ENCODE measurements at places on chromosomes 5 and 9.

- no peak for DNase-seq
Observed at GRCh38 chr9:19947996-19948395, 159.2 kb upstream of the SLC24A2 start.

- DNase-seq, result no peak
Observed at GRCh38 chr5:135565266-135565665, 13.5 kb downstream of the CXCL14 start.

- DNase-seq, result no peak
Observed at GRCh38 chr5:170546282-170546681, 42.5 kb downstream of the KCNIP1 start.

GRCh38 chr5:148491793-148492184, 108.0 kb downstream of the FBXO38 start:
- DNase-seq, result no peak

DNA sequence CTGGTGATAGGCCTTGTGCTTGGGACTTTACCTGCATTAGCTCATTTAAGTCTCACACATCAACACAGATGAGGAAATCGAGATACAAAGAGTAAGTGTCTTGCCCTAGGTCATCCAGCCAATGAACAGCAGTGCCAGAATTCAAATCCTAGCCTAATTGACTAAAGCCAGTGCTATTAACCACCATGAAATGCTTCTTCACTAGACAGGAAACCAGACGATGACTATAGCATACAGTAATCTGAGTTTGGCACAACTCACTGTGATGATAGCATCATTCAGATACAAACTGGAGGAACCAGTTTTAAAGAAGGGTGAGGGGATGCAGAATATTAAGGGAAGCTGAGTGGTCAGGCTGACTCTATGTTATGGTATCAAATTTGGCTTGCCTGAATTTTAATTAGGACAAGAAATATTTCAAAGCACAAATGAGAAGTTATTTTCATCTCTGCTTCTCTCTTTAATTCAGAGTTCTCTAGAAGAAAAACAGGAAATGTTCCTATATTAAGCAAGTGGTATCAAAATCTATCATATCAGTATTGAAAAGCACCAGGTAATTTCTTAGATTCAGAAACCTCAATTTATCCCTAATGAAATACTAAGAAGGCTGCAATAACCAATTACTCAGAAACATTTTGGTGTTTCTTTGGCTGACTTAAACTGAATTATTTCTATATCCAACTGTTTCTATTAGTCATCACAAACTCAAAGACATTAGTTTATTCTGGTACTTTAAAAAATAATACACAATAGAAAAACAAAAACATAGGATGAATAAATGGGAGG, 147.0 kb upstream of the RASA1 start:
- peak; percentile 50 for DNase-seq

DNA sequence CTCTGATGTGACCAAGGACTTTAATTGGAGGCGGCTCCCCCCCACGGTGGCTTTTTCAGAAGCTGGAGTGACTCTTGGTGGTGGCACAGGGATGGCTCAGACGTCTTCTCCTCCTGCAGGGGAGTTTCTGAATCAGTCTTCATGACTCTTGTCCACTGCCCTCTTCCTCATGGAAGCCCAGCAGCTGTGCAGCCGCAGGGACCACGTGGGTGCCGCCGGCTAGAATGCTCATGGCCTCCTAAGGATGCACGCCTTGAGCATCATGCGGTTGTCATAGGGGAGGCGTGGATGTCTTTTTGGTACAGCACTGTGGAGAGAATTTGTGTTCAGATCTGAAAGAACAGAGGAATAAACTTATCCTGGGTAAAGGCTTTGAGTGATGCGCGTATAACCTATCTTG, 1.3 kb downstream of the TEX53 start:
- DNase-seq, result no peak

DNA sequence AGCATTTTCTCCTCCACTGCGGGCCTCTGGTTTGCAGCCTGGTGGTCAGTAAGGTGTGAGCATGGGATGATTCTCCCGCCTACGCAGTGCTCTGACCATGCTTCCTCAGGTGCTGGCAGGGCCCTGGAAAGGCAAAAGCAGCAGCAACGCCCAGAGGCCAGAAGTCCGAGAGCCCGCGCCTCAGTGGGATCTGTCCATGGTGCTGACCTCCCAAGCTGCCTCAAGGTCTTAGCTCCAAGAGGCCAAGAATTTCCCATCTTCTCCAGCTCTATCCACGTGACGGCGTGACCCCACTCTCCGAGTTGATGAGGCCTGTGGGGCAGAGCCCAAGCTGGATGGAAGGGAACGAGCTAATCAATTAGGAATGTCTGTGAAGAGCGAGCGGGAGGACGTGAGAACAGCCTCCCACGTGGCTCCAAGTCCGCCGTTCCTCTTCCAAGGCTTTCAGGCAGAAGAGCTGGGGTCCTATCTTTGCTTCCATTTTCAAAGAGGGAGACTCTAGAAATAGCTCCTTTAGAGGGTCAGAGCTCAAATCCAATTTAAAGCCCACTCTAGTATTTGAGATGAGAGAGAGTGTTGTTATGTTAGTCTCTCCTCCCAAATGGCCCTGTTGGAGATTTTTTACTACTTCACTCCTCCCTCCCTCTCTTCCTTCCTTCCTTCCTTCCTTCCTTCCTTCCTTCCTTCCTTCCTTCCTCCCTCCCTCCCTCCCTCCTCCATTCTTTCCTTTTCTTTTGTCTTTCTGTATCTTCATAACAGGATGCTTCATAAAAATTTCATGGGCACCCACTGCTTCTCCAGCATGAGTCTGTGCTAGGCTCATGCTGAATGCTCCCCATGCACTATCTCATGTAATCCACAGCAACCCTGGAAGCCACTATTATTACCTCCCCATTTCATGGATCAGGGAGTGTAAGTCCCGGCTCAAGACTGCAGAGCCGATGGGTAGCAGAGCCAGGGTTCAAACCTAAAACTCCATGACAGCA, 69.3 kb downstream of the OLFM1 start:
- peak; percentile 46 for DNase-seq

DNA sequence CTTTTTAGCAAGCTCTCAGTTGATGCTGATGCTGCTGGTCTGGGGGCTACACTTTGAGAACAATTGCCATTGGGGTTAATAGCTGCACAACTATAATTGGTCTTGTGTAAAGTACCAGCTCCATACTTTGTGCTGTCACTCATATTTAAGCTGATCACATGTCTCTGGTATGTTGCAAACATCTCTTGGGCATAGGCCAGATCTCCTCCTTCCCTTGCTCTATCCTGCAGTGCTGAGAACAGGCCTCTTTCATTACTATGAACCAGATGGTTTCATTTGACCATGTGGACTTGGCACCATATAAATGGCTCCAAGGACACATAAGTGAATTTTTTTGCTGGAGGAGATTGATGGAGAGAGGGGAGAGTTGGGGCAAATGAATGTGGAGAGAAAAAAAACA, 48.4 kb downstream of the DMRT2 start:
- DNase-seq, result no peak

DNA sequence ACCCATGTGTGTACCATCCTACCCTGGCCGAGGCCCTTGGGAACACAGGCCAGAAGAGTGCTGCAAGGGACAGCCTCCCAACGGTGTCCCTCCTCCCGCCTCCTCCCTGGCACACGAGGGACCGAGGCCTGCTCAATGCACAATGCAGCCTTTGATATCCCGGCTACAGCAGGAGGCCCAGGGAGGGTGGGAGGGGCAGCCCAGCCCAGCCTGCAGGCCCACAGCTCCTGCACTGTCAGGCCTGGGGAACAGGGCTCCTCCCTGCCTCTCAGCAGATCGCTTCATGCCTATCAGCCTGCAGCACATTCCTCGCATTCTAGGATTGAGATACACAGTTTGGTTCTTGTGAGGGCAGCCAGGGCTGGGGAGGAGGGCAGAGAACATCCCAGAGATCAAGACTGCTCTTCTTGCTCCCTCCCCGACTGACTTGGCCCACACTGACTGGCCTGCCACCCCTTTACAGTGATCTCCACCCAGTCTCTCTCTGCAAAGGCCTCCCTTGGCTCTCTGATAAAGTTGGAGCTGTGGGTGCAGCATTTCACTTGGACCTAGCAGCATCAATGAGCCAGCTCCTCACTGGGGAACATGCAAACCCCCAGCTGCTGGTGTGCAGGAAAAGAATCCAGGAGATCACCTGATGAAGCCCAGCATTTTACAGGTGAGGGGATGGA, at the start of gene SH3TC2:
SH3TC2 (minus strand) TSS at position 46 of the 671 bp plus-strand sequence; CDS start at position 6, 40 bp downstream.
- no peak for DNase-seq

GRCh38 chr9:34796924-34797323, 87.0 kb upstream of the CCL21 start:
- no peak for DNase-seq

- DNase-seq, result no peak
Observed at GRCh38 chr9:131650254-131650653, 89.6 kb downstream of the RAPGEF1 start.

- no peak for DNase-seq
Observed at GRCh38 chr9:121833061-121833460, 181.6 kb downstream of the DAB2IP start.

DNA sequence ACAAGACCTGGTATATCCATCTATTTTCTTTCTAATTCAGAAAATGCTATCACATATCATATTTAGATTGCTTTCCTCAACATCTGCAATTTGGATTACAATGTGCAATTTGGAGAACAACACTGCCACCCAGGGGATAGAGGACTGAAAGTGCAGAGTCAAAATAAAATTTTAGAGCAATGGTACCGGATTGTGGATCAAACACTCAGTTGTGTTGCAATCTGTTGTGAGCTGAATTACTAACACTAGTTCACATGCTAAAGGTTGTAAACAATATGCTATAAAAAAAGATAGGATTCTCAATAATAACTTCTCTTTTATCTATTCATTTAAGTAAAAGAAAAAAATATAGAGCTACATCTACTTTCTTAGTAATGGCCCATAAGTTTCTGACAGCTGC, 11.9 kb upstream of the SRFBP1 start:
- DNase-seq, result no peak

- no peak for DNase-seq
Observed at GRCh38 chr5:172559004-172559932, 81.8 kb upstream of the NEURL1B start.

Measured in LNCaP clone FGC (cell line).